ENCODE measurements at places on chromosomes 12 and 14.

- DNase-seq: no peak
These were observed 366.6 kb downstream of the EMP1 start for GRCh38 chr12:13562915-13563742.

DNA sequence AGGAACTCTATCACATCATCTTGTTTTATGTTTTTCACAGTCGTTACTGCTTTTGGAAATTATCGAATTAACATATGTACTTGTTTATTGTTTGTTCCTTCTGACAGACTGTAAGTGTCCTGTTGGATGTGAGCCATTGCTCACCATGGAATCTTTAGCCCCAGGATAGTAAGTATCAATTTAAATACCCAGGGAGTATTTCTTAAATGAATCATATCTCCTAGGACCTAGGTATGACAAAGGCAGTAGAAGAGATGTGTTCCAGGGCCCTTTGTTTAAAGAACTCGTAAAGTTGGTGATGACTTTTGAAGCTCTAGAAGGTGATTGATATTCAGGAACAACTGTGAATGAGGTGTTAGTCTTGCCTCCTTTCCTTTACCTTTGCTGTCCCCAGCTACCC, 30.3 kb upstream of the STRAP start:
- no peak for DNase-seq

DNA sequence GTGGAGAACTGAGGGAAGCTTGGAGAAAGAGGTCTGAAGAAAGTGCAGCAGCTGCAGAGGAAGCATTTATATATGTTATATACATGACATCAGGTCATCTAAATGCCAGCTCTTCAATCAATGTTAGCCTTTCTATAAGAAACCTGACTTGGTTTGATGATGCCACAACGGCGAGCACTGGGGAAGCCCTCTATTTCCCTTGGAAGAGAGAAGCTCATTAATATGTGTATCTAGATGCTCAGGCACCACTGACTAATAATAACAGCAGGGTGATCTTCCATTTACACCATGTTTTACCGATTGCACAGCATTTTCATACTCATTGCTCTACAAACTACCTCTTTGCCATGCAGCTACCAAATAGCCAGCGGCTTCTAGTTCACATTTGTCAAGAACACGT, 811 bp downstream of the ACYP1 start:
- no peak for DNase-seq

DNA sequence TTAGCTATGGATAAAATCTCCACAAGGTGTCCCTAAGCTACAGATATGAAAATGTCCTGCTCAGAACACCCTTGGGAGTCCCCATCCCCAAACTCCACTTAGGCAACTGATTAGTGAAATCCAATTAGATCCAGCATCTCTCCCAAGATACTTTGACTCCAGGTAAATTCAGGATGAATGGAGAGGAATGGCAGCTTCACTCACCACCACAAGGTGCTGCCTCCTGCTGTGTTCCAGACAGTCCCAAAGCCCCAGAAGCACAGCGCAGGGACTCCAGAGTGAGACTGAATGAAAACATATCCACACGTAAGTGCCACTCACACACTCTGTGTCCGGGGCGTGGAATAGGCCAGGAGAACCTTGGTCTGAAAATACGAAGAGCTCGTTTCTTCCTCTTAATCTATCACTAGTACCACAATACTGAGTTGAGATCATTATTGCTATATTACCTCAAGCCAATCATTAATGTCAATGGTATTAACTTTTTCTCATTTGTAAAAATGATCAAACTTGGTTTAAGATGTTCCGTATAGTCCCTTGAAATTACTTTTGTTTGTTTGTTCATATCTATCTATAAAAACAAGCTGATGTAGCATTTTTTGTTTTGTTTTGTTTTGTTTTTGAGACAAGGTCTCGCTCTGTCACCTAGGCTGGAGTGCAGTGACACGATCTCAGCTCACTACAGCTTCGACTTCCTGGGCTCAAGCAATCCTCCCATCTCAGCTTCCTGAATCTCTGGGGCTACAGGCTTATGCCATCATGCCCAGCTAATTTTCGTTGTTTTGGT, 70.0 kb upstream of the BICD1 start:
- no peak for DNase-seq

DNA sequence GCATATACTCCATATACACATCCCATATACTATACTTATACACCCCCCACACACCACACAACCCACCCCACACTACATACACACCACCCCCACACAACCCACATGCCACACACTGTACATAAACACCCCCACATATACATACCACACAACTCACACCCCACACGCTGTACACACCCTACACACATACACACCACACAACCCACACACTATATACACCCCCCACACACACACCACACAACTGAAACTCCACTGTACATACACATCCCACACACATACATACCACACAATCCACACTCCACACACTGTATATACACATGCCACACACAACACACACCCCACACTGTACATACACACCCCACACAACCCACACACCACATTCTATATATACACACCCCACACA, 81.0 kb downstream of the NOC4L start:
- DNase-seq: no peak

DNA sequence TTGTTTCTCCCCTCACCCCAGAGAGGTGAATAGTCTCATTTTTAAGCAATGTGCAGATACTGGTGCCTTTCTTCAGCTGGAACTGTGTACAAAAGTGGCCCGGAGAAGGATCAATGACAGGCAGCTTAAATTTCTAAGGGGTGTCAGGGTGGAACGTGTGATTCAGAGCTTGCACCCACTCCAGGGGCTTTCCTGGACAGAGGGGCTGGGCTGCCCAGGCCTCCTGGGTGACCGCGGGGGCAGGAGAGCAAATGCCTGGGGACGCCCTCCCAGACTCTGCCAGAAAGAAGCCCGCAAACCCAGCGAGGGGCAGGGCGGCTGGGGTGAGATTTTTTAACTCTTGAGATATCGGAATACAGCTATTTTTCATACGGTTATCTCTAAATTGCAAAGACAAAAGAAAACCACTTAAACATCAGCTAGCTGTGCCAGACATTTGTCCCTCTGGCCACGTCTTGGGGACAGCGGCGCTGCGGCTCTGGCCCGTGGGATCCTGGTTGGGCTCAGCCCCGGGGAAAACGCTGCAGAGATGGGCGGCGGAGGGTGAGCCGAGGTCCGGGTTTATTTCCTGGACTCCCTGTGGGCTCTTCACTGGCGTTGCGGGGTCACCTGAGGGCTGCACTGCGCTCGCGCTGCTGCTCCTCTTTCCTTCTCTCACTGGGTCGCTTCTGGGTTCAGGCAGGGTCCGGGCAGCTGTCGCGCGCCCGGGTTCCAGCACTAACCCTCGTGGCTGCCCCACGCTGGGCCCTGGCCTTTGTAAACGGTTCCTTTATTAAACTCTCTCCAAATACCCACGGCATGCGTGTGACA, 35.8 kb downstream of the NFKBIA start:
- no peak for DNase-seq
